ENCODE measurements at places on chromosomes 7 and 10.

DNA sequence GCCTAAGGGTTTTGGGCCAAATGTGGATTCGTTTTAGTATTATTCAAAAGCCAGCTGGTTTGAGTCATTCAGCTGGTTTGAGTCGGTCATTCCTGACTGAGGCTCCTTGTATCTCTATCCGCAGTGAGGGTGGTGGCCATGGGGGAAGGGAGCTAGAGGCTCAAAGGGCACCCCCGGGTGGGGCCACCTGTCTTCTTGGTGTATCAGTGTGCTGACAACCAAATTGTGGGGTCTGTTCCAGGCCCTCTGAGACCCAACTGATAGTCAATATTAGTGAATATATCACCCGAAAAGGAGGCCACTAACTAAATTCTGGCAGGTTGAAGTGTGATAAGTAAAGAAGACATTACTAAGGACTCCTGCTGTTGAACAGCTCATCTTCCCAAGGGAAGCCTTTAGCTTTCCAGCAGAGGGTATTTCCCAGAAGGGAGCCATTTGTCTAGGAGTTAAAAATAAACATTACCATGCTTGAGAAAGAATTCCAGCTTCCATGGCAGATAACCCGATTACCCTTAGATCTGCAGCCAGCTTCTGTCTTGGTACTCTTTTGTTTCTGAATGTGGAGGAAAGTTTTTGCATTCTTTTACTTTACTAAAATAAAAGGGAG is 29.9 kb upstream of the DDX50 start:
- DNase-seq, result no peak

DNA sequence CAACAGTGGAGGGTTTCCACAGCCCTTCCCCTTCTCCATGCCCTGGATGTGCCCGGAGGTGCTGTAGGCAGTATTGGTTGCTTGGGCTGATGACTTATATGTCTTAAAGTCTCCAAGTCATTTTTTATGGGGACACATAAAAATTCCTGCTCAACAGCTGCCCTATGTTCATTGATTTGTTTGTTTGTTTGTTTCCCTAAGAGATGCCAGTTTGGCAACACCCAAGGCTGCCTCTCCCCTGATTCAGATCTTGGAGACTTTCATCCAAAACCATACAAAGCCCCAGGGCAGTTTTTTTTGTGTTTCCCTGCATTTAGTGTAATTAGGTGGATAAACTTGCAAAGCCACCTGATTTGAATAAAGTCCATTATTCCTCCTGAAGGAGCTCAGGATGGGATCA is 115.3 kb downstream of the PLPP4 start:
- DNase-seq, result no peak

DNA sequence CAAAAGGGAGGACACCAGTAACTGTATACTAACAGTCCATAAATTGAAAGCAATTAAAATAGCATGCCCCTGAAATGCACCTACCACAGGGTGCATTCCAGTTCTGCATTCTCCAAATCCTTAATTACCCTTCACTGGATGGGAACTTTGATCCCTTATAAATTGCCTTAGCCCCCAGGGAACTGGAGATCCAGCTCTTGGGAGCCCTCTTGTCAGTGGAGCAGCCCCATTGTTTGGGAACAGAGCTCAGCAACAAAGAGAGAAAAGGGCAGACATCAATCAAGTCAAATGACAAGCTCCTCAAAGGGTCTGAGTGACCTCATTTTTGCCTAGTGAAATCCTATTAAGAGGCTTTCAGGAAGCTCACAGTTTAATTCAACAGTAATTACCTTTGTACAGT is 472.6 kb downstream of the XPNPEP1 start:
- DNase-seq, result no peak

DNA sequence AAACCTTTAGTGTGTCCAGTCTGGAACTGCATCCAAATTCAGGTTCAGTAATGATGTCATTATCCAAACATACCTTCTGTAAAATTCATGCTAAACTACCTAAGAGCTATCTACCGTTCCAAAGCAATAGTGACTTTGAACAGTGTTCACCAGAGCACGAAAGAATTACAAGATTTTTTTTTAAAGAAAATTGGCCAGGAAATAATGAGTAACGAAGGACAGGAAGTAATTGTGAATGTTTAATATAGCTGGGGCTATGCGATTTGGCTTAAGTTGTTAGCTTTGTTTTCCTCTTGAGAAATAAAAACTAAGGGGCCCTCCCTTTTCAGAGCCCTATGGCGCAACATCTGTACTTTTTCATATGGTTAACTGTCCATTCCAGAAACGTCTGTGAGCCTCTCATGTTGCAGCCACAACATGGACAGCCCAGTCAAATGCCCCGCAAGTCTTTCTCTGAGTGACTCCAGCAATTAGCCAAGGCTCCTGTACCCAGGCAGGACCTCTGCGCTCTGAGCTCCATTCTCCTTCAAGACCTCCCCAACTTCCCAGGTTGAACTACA is 694 bp upstream of the FAS start:
- DNase-seq, result no peak

DNA sequence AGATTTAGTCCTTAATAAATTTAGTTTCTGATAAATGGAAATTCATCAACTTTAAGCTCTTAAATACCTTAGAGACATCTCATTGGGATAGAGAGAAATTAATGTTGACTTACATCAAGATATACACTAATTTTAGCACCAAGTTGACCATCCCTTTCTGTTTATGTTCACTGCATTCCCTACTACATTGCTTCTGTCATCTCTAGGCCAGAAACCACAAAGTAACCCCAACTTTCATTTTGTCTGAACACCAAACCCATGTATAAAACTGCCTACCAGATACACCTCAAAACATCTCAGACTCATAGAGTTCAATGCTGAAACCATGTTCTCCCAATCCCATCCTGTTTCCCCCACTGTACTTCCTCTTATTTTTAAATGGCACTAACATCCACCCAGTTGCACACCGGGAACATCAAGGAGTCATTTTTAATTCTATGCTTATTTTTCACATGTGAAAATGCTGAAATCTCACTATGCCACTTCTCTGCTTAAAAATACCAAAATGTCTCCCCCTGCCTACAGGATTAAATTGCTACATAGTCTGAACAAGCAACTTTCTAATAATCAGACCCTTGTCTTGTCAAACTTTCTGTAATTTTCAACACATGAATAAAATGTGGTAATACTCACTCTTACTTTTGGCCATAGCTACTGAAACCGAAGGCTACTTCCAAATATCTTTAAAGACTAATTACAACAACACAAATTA is 201.6 kb downstream of the SEMA3D start:
- DNase-seq, result no peak

- no peak for DNase-seq
Observed at GRCh38 chr7:48637382-48637781, 287.0 kb upstream of the CDC14C start.

DNA sequence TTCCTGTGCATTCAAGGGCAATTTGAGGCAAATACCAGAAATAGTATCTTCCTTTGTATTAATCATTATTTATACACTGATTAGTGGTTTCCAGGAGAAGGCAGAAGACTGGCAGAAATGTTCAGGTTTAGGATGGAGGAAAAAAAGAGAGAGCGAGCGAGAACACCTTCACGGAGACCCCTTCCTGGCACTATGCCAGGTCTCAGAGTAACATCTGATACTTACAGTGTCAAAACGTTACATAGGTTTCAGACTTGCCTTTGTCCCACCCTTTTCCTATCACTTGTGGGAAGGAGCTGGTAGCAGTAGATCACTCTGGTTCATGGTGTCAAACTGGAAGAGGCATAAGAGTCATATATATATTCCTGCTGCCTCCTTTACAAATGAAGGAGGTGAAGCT is 652 bp downstream of the OR2A12 start:
- DNase-seq, result no peak

DNA sequence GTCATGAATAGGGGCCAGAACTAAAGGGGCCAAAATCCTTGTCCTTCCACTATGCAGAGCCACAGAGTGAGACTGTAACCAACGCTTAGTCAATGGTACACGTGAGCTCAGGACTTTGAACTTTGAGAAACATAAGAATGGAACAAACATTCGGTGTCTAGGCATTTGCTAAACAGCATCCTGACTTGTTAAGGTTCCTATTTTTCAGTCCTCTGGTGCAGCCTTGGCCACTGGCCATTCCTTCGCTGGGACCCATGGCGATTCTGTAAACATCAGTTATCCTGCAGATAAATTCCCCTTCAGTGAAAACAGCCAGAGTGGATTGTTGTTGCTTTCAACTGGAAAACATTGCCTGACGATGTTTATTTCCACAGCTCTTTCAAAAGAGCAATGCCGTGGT is 266.8 kb downstream of the SORCS1 start:
- DNase-seq, result no peak

DNA sequence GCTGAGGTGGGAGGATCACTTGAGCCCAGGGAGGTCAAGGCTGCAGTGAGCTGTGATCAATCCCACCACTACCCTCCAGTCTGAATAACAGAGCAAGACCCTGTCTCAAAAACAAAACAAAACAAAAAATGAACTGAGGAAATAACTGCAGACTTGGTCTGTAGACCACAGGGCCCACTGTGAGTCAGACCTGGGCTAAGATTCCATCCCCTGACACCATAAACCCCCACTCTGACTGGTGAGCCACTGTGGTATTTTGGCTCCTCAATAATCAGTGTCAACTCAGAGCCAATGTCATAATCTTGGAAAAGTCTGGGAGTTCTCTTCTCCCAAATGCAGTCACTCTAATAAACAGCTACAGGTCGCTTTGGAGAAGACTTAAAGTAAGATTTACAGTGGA is 24.0 kb upstream of the ERCC6 start:
- DNase-seq, result no peak

DNA sequence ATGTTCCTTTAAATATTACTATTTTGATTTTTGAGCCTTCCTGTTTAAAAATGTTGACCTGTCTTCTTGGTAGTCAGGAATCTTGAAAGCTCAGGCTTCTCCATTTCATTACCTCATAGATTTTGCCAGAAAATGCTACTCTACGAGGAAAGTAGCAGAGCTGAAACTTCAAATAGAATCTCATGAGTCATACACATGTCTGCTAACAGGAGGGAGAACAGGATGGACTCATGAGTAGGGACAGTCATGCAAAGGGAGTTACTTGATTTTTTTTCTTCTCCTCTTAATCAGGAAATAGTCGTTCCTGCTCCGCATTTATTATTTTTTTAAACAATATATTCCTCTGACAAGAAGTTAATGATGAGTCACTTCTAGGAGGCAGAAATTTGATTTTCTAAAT is 37.0 kb upstream of the MINDY3 start:
- no peak for DNase-seq

DNA sequence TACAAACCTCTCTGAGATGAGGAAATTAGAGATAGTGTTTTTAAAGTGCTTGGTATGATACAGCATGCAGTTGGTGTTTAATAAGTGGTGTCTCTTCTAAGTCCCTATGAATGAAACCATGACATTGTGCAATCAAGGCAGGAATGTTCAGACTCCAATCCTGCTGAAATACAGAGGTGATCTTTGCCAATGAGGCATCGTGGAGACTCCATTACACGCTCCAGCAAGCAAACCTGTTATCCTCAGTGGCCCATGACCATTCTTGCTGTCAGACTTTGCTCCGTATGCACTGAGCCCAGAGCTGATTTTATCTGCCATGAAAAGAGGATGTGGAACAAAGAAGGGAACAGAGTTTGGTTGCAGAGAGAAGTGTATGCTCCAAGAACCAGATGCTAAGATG is 47.3 kb downstream of the CDHR3 start:
- no peak for DNase-seq

DNA sequence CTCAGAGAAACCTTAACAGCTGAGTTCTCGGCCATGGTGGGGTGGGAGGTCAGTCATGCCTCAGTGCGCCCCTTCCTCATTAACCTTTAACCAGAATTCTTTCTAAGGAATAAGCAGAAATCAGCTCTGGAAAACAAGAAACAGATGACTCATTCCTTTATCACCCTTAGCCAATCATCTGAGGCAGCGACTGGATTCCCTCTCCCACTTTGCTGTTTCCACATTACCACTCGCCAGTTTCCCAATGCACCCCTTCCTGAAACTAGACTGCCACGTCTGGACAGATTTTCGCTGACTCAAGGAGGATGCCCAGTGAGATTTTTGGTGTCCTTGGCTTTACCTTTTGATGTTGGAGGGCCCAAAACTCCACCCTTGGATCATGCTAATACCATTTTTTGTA is 223.8 kb downstream of the PLXDC2 start:
- no peak for DNase-seq

DNA sequence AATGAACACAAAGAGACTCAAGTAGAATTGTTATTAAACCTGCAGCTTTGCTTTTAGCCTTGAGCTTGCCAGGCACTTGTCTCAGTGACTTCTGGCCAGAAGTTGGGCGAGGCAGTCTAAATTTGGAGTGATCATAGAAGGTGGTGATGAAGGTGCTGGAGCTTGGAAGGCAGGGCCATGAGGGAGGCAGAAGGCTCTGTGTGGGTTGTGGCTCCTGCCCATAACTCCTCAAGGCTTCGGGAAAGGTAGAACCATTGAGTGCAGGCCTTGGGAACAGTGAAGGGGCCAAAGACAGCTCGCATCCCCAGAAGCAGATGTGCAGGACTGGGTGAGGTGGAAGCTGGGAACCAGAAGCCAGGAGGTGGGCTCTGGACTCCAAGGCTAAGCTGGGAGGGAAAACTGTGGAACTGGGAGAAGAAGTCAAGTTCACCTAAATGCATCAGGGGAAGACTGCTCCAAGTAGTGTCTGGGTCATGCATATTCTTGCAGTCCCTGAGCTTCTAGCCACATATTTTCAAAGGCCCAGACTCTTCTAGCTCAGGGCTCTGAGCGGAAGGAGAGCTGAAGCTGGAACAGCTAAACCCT is 111.1 kb upstream of the HABP2 start:
- no peak for DNase-seq

- no peak for DNase-seq
Observed at GRCh38 chr10:127922675-127923366, 15.9 kb downstream of the PTPRE start.

GRCh38 chr7:80907612-80908011 is 11.2 kb downstream of the SEMA3C start:
- DNase-seq, result no peak

GRCh38 chr10:61870526-61870895 is 31.0 kb upstream of the ARID5B start:
- no peak for DNase-seq

- DNase-seq, result no peak
Observed at GRCh38 chr7:105402221-105403095, 13.7 kb upstream of the SRPK2 start.

DNA sequence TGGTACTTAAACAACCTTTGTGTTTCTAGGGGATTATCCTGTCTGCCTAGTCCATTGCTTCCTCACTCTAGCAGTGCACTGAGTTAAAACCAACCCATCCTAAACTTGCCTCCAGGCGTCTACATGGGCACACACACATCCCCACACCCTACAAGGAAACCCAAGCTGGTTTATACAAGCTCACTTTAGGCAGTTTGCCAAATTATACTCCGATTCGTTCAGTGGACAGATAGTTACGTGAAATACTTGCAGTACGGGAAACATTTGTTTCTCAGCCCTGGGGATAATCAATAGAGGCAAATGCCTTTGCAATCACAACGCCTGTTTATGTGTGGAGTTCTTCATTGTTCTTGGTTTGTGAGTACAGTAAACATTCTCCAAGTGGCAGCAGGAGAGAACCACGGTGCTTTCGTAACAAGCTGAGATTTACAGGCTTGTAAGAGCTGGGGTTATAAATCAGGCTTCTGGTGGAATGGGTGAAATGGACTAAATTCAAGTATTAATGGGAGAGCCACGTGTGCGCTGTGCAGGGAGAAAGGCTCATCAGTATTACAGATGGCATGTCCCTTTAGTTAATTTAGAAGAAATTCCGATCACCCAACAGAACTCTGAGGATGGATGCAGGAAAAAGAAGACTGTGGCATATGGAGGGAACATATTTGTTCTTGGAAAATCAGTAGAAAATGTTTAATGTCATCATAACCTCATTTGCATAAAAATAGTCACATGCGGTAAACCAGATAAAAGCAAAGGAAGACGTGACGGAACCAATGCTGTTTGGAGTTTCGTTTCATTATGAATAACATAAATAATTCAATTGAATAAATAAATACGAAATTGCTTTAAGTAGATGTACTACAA is 217.1 kb downstream of the GALNT17 start:
- no peak for DNase-seq
